IPS DF 19.7 (cell line): ENCODE measurements at places on chromosomes 16 and 17.

DNA sequence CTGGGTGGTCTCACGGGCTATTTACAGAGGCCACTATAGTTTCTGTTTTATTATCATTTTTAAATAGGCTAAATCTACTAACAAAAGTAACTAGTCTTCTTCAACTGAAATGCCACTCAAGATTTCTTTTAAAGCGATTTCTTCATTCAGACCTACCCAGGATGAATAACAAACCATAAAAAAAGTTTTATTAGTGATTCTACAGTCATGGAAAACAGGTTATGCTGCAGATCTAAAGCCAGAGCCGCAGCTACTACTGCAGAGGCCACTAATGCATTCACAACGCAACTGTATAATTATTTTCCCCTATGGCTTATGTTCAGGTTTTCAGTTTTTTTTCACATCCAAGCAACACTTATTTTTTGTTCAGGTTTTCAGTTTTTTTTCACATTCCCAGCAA lies 136.2 kb upstream of the AXIN2 start:
- DNase-seq, result no peak

DNA sequence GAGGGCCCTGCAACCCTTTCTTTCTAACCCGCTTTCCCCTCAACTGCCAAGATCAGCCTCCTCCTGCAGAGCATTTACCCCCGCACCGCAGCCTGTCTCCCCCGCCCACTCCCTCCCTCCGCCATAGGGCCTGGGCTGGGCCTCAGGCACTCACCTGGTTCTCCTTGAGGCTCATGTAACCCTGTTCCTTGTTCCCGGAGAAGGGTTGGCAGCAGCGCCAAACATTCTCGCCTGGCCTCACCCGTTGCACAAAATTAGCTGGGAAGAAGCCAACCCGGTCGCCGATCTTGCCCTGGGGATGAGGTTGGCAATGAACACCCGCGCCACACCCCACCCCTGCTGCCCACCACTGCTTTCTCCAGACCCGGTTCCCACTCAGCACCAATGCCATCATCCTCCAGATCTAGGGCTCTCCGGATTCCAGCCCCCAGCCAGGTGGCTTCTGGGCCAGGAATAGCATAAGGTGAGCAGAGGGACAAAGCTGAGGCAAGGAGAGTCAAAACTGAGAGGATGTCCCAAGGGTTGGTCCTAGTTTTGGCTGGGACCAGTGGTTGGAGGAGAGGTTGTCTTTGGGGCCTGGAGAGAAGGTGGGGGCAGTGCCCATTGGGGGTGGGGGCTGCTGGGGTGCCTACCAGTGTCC lies 12.8 kb downstream of the STAC2 start:
- DNase-seq, result no peak

DNA sequence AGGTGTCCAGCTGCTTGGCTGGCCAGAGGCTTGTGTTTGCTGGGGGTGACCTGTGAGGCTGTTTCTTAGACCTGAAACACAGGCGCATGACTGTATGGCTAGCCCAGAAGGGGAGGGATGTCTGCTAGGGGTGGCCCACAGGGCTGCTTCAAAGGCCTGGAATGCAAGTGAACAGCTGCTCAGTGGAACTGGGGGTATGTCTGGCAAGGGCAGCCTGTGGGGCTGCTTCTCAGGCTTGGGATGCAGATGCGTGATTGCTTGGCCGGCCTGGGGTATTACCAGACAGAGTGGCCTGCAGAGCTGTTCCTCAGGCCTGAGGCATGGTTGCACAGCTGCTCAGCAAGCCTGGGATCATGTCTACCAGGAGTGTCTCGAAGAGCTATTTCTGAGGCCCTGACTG lies 20.5 kb downstream of the TANC2 start:
- DNase-seq, result no peak

GRCh38 chr17:69098625-69099024 lies 37.9 kb upstream of the ABCA9 start:
- no peak for DNase-seq

DNA sequence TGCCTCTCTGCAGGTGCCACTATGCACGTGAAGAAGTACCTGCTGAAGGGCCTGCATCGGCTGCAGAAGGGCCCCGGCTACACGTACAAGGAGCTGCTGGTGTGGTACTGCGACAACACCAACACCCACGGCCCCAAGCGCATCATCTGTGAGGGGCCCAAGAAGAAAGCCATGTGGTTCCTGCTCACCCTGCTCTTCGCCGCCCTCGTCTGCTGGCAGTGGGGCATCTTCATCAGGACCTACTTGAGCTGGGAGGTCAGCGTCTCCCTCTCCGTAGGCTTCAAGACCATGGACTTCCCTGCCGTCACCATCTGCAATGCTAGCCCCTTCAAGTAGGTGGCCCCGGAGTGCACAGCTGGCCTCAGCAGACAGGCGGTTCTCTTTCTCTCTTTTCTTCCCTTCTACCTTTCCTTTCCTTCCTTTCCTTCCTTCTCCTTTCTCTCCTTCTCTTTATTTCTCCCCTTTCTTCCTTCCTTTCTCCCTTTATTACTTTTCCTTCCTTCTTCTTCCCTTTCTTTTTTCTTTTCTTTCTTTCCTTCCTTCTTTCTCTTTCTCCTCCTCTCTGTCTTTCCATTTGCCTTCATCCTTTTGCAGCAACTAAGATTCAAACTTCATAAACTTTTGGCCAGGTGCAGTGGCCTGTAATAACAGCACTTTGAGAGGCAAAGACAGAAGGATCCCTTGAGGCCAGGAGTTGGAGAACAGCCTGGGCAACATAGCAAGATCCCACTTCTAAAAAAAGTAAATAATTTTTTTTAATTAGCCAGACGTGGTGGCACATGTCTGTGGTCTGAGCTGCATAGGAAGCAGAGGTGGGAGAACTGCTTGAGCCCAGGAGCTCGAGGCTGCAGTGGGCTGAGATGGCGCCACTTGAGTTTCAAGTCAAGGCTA lies 46.7 kb downstream of the SCNN1B start:
- DNase-seq, result peak; percentile 33

- no peak for DNase-seq
Measured at GRCh38 chr16:71273384-71273783, 15.8 kb downstream of the CMTR2 start.

GRCh38 chr17:21173543-21173942 lies 40.4 kb downstream of the TMEM11 start:
- DNase-seq, result no peak

GRCh38 chr17:64689106-64689505 lies 27.0 kb upstream of the SMURF2 start:
- no peak for DNase-seq

- DNase-seq, result no peak
Measured at GRCh38 chr16:58503863-58504688, 4.1 kb downstream of the NDRG4 start.

DNA sequence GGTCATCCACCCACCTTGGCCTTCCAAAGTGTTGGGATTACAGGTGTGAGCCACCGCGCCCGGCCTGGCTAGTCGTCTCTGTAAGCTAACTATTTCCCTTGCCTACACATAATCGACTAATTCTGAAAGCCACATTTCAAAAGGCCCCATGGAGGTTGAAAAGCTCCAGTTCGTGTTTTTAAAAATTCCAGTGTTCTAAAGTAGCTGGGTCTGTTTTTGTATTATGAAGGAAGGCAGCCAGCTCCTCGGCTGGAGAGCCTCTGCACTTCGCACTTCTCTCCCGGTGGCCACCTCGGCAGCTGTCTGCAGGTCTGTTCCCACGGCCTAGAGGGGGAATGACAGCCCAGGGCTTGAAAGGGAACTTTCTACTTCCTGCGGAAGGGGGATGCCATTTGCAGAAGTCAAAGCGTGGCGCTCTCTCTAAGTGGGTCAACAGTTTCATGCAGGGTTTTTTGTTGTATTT lies 16.9 kb downstream of the HASPIN start:
- DNase-seq, result no peak

GRCh38 chr16:49463529-49463928 lies 89.9 kb downstream of the C16orf78 start:
- DNase-seq, result no peak

- DNase-seq, result peak; percentile 30
Measured at GRCh38 chr16:84044118-84044488, 1.5 kb upstream of the SLC38A8 start.

DNA sequence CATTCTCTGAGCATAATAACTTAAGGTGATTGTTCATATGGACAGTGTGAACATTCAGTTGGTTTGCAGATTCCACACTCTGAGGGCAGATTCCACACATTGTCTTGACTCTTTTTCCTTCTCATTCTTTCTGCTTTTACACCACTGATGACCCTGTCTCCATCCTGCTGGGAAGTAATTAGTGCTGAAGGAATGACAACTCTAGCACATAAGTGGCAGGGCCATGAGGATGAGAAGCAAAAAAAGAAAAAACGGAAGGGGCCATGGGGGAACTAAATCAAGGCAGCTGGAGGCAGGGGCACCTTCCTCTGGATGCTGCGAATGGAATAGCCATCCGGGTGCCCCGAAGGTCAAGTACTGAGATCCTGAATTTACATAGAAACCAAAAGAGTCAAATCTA lies 944.0 kb downstream of the KCNJ2 start:
- no peak for DNase-seq

DNA sequence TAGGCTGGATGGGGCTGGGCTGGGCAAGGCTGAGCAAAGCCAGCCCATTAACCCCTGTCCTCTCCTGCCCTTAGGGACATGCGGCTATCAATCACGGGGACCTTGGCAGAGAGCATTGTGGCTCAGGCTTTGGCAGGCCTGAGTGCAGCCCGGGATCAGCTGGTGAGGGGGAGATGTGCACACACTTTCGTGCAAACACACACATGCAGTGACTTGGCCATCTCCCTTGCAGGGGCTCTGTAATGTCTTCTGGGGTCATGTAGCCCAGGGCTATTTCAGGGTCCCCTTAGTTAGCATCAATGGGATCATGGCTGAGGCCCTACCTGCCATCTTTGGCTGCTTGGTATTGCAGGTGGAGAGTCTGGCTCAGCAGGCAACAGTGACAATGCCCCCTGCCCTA lies 6.9 kb downstream of the CARMIL2 start:
- no peak for DNase-seq

GRCh38 chr17:60914078-60914477 lies 236.4 kb downstream of the BCAS3 start:
- no peak for DNase-seq

- DNase-seq, result no peak
Measured at GRCh38 chr17:80826955-80827645, 164.5 kb upstream of the CHMP6 start.

DNA sequence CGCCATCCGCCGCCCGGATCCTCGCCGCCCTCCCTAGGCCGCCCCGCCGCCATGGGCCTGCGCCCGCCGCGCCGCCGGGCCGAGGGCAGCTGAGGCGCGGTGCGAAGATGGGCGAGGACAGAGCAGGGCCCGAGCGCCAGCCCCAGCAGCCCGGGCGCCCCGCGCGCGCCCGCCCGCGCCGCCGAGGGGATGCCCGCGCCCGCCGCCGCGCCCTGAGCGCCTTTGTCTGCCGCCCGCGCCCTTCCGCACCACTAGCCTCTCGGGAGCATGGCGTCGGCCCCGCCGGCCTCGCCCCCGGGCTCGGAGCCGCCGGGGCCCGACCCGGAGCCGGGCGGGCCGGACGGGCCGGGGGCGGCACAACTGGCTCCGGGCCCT lies 278 bp downstream of the RAB11FIP3 start:
- DNase-seq, result no peak

DNA sequence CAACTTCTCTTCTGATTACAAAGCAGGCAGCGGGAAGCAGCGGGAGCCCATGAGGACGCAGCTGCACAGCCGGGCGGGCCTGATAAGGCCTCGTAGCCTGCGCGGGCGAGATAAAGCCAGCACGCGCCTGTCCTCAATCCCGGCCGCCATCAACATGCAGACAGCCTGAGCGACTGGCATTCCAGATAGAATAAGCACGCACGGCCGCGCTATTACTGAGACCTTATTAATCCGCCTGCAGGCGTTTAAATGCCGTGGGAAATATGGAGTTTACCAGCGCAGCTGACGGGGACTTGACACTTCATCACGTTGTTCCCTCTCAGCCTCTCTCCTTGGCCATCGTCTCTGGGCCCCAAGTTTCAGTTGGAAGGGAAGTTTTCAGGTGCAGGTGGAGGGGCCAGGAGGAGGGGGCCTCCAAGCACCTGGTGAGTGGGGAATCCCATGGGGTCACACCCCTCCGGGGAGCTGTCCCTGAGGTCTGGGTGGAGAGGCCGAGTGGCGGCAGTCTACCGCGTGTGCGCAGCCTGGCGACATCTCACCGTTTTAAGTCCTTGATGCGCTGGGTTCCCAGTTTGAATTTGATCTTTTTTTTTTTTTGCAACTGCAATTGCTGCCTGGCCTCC lies 27.3 kb upstream of the CBFA2T3 start:
- DNase-seq, result no peak

- no peak for DNase-seq
Measured at GRCh38 chr16:3601614-3602319, 9.6 kb downstream of the SLX4 start.

DNA sequence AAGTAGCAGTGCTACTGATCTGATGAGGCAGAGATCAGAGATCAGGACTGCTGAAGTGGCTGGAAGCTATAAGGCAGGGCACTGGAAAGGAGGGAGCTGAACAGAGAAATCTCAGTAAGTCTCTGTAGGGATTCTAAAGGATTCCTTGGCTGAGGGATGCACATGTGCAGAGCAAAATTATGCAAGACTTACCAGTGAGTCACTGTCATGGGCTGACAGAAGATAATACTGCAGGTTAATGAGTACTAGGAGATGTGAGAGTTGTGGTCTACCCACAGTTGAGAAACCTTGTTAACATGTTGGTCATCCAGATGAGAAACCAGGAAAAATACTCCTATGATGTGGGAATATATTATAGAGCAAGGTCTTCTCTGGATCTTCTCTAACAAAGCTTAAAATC lies 378.1 kb downstream of the HAPSTR1 start:
- DNase-seq, result no peak

DNA sequence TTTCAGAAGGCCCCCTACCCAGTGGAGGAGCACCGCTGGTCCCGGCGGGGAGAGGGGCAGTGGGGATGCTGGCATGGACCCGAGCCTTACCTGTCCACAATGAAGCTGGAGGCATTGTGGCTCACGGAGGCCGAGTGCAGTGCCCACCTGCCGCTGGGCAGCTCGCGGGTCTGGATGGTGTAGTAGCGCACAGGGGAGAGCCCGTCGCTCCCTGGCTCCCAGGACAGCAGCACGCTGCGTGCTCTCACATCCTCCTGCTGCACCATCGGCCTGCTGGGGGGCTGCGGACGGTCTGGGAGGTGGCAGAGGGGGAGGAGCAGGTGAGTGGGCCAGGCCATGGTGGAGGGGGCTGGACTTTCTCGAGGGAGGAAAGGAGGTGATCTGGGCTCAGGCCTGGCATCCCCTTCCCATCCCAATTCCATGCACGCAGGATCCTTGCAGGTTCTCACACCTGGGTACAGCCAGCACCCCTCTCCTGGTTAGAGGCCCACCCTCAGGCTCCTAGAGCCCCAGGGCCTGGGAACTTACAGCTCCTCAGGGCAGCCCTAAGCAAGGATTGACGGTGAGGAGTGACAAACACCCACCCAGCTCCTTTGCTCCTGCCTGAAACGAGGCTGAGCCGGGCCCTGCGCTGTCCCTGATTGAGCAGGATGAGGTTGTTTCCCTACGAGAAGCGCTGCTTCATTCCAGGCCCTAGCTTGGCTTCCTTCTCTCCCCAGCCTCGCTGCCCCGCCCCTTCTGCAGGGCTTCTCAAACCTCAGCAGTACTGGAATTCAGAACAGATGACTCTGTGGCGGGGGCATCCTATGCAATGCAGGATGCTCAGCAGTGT lies 76.2 kb upstream of the CDC42EP4 start:
- no peak for DNase-seq

- no peak for DNase-seq
Measured at GRCh38 chr17:76784926-76785325, 47.0 kb downstream of the MFSD11 start.

- no peak for DNase-seq
Measured at GRCh38 chr16:47061204-47061603, 82.5 kb downstream of the NETO2 start.

- DNase-seq, result no peak
Measured at GRCh38 chr16:50335196-50335958, 33.4 kb downstream of the BRD7 start.
